Ovary (tissue), 10 donors: ENCODE measurements at places on chromosomes 4 and X. TPM values are rescaled to one million over a fixed set of nuclear protein-coding genes. Genes with fewer than 3 reads are reported as not detected.

The CT55 gene
- total RNA-seq = not detected

DNA sequence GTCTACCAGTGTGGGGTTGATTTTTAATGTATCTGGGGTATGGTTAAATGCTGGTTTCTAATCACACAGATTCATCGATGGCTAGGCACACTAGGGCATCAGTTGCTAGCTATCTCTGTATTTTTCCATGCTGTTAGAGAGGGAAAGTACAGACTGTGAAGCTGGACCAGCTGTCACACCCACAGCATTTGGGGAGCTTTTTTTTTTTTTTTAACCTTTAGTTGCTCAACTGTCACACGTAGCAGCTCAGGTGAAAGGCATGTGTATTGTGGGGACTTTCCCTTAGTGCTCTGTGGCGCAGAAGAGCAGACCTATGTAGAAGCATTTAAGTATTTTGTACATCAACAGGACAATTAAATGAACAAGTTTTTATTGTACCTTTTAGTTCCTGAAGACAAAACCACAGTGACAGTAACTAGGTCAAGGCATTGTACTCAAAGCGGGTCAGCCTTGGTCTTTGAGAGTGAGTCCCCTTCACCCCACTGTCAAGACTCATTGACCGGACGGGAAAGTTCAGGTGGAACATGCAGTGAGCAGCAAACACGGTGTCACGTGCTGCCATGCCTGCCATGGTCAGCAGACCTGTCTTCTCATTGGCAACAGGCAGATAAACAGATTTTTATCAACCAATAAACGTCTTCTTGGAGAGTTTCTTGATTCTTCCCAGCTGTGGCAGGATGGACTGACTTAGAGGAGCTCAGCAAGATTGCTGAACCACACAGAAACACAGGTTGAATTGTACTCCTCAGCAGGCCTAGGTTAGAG, 65.3 kb downstream of the CASP3 start:
- no peak for DNase-seq

The SMPX gene
- 0.67 TPM for total RNA-seq

- no peak for DNase-seq
Observed at GRCh38 chr4:114386637-114387233, 211.9 kb upstream of the UGT8 start.

The NEXMIF gene
- total RNA-seq = 1.8 TPM

DNA sequence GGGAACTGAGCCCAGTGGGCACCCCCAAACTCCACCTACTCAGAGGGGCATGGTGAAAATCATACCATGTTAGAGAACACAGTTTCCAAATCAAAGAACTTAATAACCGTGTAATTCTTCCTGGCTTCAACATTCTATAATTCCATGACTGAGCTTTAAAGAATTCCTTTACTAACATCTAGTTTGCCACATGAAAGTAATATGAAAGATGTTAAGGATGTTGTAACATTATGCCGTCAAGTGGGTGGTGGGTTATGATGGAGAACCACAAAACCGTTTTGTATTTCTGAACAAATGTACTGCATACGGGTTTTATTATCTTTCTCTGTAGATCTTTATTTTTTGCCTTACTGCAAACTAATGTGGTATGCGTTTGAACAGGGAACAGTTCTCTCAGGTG, 549.0 kb upstream of the MAGEB2 start:
- no peak for DNase-seq

- DNase-seq = no peak
Observed at GRCh38 chrX:10052906-10053625, 85.9 kb downstream of the CLDN34 start.

The PDLIM3 gene
- total RNA-seq = 220 TPM

The NDNF gene
- 49.6 TPM for total RNA-seq

- DNase-seq = no peak
Observed at GRCh38 chrX:27336466-27337091, 126.6 kb downstream of the PPP4R3C start.

- no peak for DNase-seq
Observed at GRCh38 chrX:3428792-3429191, 82.3 kb upstream of the MXRA5 start.

DNA sequence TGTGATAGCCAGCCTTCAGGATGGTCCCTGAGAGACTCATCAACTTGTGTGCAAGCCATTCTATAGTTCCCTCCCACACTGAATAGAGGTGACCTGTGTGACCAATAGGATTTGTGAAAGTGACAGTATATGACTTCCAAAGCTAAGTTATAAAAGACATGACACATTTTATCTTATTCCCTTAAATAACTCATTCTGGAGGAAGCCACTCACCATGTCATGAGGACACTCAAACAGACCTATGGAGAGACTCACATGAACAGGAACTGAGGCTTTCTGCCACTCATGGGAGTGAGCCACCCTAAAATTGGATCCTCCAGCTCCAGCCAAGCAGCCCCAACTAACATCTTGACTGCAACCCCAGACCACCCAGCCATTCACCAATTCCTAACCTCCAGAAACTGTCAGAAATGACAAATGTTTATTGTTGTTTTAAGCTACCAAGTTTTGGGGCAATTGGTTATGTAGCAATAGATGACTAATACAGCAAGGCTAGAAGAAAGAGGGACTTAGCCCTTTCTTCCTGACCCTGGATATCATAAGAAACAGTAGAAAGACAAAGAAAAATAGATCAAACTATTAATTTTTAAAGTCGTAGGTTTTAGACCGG, 9.0 kb upstream of the CHIC2 start:
- DNase-seq = no peak

- no peak for DNase-seq
Observed at GRCh38 chr4:186039697-186040096, 29.3 kb upstream of the TLR3 start.

- no peak for DNase-seq
Observed at GRCh38 chrX:22194660-22194945, 78.1 kb upstream of the CBLL2 start.
